Left renal pelvis (tissue), 4 donors: ENCODE measurements at places on chromosomes 6 and 20. TPM values are rescaled to one million over a fixed set of nuclear protein-coding genes. Genes with fewer than 3 reads are reported as not detected.

SYNCRIP gene
- 190 TPM for polyA plus RNA-seq

ZNF165 gene
- 5.1 TPM for polyA plus RNA-seq

POU3F2 gene
- polyA plus RNA-seq = 0.10 TPM

DEFB110 gene
- polyA plus RNA-seq = not detected

SYCP2L gene
- polyA plus RNA-seq = 4.1 TPM

APOBEC2 gene
- polyA plus RNA-seq = not detected

HLA-DMB gene
- 62.0 TPM for polyA plus RNA-seq

TXLNB gene
- 9.9 TPM for polyA plus RNA-seq

GPR6 gene
- not detected for polyA plus RNA-seq

ATXN1 gene
- polyA plus RNA-seq = 20.7 TPM

DNPH1 gene
- polyA plus RNA-seq = 44.1 TPM

POM121L2 gene
- not detected for polyA plus RNA-seq

NFS1 gene
- polyA plus RNA-seq = 29.8 TPM

LGSN gene
- 0.85 TPM for polyA plus RNA-seq

GABRR1 gene
- 2.0 TPM for polyA plus RNA-seq

METTL24 gene
- 13.8 TPM for polyA plus RNA-seq

NKAIN4 gene
- 28.4 TPM for polyA plus RNA-seq

TGM3 gene
- polyA plus RNA-seq = 0.62 TPM

SLC13A3 gene
- polyA plus RNA-seq = 10.7 TPM

GRIK2 gene
- 15.6 TPM for polyA plus RNA-seq

RBPJL gene
- not detected for polyA plus RNA-seq

ZC2HC1B gene
- polyA plus RNA-seq = not detected

GHRH gene
- polyA plus RNA-seq = not detected

NKX2-2 gene
- not detected for polyA plus RNA-seq

PNPLA1 gene
- 2.7 TPM for polyA plus RNA-seq

HCRTR2 gene
- polyA plus RNA-seq = 0.26 TPM

FAM83C gene
- polyA plus RNA-seq = 0.09 TPM

TFAP2D gene
- not detected for polyA plus RNA-seq

PREX1 gene
- 14.5 TPM for polyA plus RNA-seq

F13A1 gene
- polyA plus RNA-seq = 11.2 TPM

POPDC3 gene
- 0.32 TPM for polyA plus RNA-seq

RHAG gene
- polyA plus RNA-seq = 1.0 TPM

TMEM151B gene
- 0.62 TPM for polyA plus RNA-seq

CALHM6 gene
- polyA plus RNA-seq = 5.2 TPM

ANGPT4 gene
- polyA plus RNA-seq = 0.23 TPM

DAAM2 gene
- polyA plus RNA-seq = 71.8 TPM

PPP1R11 gene
- 56.7 TPM for polyA plus RNA-seq

CST4 gene
- polyA plus RNA-seq = not detected

TRIM27 gene
- 64.2 TPM for polyA plus RNA-seq

LZTS3 gene
- polyA plus RNA-seq = 14.3 TPM

SKIC2 gene
- 33.8 TPM for polyA plus RNA-seq

HUS1B gene
- polyA plus RNA-seq = 0.29 TPM

PGC gene
- polyA plus RNA-seq = 0.26 TPM

RPL7L1 gene
- polyA plus RNA-seq = 128 TPM

KIF25 gene
- polyA plus RNA-seq = 0.79 TPM

RRAGD gene
- 39.2 TPM for polyA plus RNA-seq

RAB32 gene
- 29.7 TPM for polyA plus RNA-seq

TMEM74B gene
- polyA plus RNA-seq = 2.0 TPM

STMND1 gene
- 0.14 TPM for polyA plus RNA-seq
